Stimulated activated CD8-positive, alpha-beta memory T cell treated with anti-CD3 and anti-CD28 coated beads, Interleukin-4, amount 100 ng/mL, for 1 hour (primary cell): ENCODE measurements at places on chromosomes 2 and 18.

GRCh38 chr2:134555411-134555810 lies 163.4 kb downstream of the TMEM163 start:
- no peak for DNase-seq

- DNase-seq, result peak; percentile 97
These were observed at the start of gene SMPD4 for GRCh38 chr2:130181325-130181879. Gene SMPD4, minus strand, starts transcription at chr2:130181602. Its CDS starts 5,010 bp downstream, at chr2:130176592.

- DNase-seq, result no peak
These were observed 75.4 kb downstream of the KLF7 start for GRCh38 chr2:207090389-207090788.

GRCh38 chr2:38665854-38666555 lies at the start of gene GALM:
Gene GALM, plus strand, starts transcription at chr2:38666114. Its CDS starts 48 bp downstream, at chr2:38666162.
- DNase-seq, result no peak

DNA sequence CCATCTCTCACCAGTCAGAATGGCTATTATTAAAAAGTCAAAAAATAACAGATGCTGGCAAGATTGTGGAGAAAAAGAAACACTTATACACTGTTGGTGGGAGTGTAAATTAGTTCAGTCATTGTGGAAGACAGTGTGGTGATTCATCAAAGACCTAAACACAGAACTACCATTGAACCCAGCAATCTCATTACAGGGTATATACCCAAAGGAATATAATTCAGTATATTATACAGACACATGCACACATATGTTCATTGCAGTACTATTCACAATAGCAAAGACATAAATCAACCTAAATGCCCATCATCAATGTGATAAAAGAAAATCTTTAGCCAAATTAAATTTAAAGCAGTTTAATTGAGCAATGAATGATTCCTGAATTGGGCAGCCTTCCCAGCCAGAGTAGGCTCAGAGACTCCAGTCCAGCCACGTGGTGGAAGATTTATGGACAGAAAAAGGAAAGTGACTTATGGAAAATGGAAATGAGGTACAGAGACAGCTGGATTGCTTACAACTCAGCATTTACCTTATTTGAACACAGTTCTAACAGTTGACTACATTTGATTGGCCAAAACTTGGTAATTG lies 377.1 kb upstream of the SLC39A10 start:
- DNase-seq, result no peak

GRCh38 chr18:21443776-21444464 lies 156.6 kb downstream of the ESCO1 start:
- DNase-seq, result no peak

- peak; percentile 51 for DNase-seq
These were observed 433 bp downstream of the ZFP36L2 start for GRCh38 chr2:43225788-43226557.

- DNase-seq, result no peak
These were observed 542.8 kb downstream of the NRXN1 start for GRCh38 chr2:50489092-50489491.

GRCh38 chr2:188892636-188893035 lies 81.5 kb upstream of the COL3A1 start:
- DNase-seq, result no peak

- DNase-seq, result no peak
These were observed 254.2 kb downstream of the KCNS3 start for GRCh38 chr2:18132697-18133096.

DNA sequence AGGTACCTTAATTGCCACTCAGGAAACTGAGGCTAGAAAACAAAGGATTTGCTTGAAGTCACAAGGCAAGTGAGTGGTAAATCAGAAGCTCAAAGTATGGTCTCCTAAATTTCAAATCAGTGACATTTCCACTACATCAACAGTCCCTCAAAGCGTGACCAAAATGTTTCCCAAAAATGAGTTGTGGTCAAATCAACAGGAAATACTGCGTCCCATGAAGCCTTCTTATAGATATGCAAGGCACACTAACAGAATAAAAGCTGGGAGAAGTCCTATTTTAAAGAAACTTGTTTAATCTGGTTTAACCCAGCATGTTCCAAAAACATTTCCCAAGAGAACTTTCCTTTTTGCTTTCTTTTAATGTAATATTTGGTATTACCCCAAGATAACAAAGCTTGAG lies 249.4 kb downstream of the EXOC6B start:
- no peak for DNase-seq

- no peak for DNase-seq
These were observed 25.0 kb downstream of the SERPINB8 start for GRCh38 chr18:63994783-63995399.

DNA sequence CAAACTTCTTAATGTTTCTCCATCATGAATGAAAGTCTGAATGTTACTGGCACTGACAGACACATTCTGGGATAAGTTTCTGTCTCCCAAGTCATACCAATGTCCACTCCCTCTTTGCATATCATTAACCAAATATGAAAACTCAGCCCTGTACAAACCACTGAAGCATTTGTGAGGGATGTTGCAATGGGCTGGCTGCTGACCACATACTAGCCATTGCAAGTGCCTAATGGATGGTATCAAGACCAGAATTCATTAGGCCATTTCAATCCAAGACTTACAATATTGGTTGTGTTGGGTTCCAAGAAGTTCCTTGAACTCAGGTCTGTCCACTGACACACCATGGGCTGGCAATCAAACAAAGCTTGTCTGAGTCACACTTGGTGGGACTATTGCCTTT lies 73.8 kb downstream of the CBLN2 start:
- no peak for DNase-seq

DNA sequence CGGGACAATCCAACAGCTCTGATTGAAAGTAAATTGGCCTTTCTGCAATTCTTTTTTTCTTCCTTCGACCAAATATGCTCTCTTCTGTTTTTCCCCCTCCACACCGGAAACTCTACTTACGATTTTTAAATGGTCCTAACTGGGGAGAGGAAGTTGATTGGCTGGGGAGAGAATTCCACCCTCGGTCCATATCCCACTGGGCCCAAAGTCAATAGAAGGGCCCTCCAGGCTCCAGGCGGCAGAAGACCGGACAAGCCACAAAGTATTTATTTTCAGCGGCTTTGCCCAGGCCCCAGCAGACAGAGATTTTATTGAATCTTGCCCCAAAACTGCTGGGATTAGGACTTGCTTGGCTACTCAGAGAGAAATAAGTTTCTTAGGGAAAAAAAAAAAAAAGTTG lies 37.1 kb upstream of the SMAD7 start:
- DNase-seq, result no peak

DNA sequence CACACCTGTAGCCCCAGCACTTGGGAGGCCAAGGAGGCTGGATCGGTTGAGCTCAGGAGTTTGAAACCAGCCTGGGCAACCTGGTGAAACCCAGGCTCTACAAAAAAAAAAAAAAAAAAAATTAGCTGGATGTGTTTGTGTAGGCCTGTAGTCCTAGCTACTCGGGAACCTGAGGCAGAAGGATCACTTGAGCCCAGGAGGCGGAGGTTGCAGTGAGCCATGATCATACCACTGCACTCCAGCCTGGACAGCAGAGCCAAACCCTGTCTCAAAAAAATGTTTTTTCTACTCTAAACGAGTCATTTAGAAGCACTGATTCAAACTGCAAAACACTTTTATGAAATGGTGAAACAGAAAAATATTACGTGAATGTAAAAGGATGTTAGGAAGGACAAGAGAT lies 69.1 kb upstream of the SLC39A10 start:
- DNase-seq, result no peak

DNA sequence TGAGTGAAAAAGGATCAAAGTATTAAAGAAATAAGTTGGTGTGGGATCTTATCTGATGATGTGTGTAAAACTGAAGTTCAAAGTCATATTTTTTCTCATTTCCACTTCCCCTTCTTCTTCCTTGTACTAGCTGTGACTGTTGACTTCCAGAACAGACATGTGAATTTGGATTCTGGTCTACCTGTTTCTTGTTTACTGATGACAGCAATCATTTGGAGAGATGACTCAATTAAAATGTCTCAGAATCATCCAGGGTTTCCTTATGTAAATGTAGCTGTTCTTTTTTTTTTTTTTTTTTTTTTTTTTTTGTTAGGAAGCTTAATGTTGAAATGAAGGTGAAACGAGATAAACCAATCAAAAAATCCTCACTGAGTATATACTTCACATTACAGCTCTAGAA lies 819.9 kb upstream of the PIK3C3 start:
- DNase-seq, result no peak

DNA sequence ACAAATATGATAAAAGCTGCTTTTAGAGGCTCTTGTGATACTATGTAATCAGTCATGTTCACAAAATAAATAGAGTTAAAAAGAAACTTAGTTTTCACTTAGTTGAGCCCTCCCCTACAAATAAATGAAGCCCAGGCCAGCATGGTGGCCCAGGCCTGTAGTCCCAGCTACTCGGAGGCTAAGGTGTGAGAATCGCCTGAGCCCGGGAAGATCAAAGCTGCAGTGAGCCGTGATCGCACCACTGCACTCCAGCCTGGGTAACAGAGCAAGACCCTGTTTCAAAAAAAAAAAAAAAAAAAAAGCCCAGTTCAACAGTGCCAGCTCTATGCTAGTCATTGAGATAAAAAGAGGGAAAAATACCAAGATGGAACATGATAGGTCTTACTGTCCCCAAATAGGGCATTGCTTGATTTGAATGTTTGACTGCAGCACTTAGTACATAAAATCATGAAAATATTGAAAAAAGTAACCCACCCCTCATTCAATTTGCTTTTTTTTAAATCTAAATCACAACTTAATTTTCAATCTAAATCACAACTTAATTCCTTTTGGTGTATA lies 1.5 kb downstream of the ASNSD1 start:
- DNase-seq, result no peak

DNA sequence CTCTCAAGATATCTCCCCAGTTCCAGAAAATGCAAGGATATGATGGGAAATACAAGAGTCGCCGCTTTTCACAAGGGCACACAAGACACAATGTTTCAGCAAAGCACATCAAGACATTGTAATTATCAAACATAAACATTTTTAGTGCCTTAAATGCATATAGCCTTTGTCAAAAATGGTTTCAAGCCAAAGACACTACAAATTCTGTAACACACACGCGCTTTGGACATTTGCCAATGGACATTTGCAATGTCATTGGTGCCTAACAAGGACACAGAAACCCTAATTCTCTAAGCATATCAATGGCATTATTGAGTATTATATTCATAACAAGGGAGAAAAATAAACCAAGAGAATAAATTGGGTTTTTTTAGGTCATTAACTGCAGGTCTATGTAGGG lies 16.1 kb downstream of the ADD2 start:
- DNase-seq, result no peak

DNA sequence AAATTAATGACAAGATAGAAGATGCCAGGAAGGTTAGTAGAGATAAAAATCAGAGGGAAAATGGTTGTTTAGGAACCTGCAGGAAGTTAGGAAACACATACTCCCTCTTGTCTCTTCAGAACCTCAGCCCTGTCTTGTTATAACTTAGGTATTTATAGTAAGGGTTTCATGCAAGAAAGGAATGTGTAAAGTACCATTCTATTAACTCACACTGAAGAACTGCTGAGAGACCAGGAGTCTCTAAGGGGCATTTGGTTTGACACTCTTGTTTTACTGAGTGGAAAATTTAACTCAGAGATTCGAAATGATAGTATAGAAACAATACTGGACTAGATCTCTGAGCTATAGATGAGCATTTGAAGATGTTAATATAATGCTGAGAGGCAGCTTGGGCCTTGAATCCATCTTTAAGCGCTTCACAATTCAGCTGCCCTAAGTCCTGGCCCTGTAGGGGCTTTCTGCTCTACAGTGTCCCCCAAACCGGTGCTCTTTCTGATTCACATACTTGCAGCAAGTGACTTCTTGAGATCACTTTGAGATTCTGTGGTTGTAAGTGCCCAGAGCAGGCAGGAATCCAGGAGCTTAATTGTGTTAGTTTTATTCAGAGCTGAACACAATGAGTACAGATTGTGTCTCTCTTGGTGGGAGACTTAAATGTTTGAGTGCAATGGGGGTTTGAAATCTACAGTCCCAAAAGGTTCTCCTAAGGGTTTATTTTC lies 235.0 kb upstream of the RGPD4 start:
- no peak for DNase-seq

GRCh38 chr2:37737507-37737906 lies 66.1 kb upstream of the CDC42EP3 start:
- DNase-seq, result no peak

DNA sequence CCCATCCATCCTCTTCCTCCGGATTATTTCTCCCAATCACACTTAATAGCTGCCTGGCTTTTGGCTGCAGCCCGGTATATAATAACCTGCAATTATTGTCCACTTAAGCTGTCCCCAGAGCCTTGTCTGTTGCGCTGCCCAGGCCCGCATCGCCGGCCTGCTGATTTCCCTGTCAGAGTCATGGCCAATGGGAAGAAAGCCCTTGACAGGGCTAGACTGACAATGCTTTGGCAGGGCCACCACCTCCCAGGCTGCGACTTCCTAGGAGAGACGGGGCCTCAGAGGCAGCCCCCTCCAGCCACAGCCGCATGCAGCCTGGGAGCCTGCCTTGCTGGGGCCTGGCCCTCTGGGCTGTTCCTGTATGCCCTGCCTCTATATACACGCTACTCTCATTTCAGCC lies 10.0 kb upstream of the CELF4 start:
- no peak for DNase-seq

DNA sequence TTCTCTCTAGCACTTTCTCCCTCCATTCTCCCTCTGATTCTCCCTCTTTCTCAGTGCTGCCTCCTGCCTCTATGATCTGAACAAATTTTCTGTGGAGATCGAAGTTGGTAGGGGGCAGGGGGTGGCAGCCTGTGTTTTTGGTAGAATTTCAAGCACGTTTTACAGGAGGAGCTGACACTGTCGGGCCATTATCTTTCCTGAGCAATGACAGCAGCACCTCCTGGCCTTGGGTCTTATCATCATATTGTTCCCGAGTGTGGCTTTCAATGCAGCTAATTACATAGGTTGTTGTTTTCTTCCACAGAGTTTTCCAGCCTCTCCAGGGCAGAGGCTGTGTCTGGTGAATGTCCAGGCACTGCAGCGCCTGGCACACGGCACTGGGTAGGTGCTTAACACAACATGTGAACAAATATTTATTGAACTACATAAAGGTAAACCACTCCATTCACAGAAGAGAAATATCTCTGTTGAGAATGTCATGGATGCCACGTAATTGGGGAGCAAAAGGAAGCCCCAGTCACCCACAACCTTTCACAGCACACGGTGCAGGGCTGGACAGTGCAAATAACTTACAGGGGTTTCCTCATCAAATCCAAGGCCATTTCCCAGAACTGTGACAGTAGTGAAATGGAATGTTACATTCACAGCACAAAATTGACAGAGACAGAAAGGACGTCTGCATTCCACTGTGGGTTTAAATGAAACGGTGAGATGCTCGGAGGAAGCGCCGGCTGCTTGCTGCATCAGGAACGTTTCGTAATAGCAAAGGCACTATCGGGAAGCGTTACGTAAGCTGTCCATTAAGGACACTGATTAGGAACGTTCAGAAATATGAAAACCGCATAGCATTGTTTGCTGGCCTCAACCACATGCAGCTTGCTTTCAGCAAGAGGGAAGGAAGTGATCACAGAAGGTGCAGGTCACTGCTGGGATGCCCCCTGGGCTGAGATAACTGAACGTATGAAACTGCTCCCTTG lies 6.5 kb upstream of the KCNG2 start:
- no peak for DNase-seq
